ENCODE measurements at places on chromosomes 5 and 9.

GRCh38 chr9:365436-365835 is 150.8 kb downstream of the DOCK8 start:
- DNase-seq, result no peak

GRCh38 chr5:106957336-106957735 is 713.4 kb downstream of the EFNA5 start:
- DNase-seq, result no peak

DNA sequence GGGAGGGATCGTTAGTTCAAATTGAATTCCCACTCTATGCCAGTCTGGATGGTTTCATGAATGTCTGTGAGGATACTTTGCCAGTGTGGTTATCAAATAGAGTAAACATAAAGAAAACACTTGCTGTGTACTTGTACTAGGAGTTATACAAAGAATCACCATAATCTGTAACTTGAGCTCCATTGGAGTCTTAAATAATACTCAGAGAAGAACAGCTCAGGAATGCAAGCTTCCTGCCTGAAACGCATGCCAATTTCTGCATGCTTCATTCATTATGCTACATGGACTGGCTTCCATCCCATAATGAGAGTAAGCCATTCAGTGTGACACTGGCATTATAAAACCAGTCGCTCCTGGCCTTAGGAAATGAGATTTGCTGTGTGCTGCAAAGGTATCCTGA is 351.4 kb downstream of the SEMA5A start:
- no peak for DNase-seq

DNA sequence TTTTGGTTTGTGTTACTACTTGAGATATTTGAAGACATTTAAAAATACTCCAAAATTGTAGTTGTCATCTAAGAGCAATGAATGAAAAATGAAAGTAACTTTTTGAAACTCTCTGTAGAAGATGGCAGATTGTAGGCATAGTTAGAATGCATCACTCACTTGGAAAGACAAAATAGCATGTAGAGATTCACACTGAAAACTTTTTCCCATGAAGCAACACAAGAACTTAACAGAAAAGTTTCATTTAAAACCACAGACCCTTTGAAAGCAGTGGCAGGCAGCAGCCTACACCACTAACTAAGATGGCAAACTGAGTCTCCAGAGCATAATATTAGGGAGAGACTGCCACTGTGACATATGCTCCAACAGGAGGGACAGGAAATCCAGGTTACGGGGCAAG is 18.9 kb upstream of the FAM174A start:
- no peak for DNase-seq

- DNase-seq, result no peak
These were observed 382.3 kb downstream of the PTPRD start for GRCh38 chr9:10230512-10230911.

- no peak for DNase-seq
These were observed 42.2 kb downstream of the LEAP2 start for GRCh38 chr5:132915681-132916080.

DNA sequence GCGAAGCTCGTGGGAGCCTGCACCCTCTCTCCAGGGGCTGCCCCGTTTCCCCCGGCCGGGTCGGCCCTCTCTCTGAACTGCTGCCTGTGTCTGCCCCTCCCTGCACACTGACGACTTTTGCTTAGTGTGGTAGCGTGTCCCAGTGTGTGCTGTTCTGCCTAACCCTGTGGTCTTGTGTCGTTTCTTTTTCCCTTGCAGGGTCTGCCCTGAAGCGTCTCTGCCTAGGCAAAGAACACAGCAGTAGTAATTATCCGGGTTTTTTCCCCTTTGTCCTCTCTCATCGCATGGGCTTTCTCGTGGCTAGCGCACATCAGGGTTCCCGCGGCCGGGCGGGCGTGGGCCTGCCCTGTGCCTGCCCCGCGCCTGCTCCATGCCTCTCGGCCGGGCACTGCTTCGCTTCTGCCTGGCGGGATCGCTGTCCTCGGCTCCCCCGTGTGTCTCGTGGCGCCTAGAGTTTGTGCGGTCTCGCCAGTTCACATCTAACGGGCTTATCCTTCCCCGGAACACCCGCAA is 122.7 kb downstream of the WNK2 start:
- DNase-seq, result no peak

DNA sequence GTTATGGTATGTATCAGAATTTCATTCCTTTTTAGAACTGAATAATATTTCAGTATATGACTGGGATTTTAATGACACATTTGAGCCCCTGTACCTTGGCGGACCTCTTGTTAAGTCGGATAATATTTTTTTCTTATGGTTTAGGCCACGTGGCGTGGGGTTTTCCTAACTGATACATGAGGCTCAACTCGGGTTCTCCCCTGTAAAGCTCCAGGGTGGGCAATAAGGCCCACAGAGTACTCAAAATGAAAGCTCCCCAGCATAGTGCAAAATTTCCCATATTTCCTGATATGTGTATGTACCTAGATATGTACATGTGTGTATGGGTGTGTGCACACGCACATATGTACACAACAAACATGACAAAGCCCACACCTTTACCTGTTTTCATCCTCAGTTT is 24.5 kb downstream of the TICAM2 start:
- no peak for DNase-seq

All from NCI-H1436 (cell line).